ENCODE measurements at places on chromosomes 13 and 19.

DNA sequence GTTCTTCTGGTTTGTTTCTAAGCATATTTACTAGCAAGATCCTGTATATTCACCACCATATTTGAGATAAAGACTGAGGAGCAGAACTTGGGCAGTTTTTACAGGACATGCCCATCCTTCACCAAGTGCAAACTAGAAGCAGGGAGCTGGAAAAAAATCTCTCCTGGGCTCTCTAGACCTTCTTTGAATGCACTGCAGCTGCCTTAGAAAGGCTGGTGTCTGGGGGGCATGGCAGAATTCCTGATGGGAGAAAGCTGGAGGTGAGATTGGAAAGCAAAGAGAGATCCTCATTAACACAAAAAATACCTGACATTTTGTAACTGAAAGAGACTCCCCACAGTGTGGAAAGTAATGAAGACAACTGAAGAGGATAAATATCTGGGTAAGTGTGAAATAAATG is 1612.1 kb downstream of the OLFM4 start:
- DNase-seq: no peak

- no peak for DNase-seq
Observed at GRCh38 chr19:4519172-4519496, 848 bp upstream of the PLIN4 start.

DNA sequence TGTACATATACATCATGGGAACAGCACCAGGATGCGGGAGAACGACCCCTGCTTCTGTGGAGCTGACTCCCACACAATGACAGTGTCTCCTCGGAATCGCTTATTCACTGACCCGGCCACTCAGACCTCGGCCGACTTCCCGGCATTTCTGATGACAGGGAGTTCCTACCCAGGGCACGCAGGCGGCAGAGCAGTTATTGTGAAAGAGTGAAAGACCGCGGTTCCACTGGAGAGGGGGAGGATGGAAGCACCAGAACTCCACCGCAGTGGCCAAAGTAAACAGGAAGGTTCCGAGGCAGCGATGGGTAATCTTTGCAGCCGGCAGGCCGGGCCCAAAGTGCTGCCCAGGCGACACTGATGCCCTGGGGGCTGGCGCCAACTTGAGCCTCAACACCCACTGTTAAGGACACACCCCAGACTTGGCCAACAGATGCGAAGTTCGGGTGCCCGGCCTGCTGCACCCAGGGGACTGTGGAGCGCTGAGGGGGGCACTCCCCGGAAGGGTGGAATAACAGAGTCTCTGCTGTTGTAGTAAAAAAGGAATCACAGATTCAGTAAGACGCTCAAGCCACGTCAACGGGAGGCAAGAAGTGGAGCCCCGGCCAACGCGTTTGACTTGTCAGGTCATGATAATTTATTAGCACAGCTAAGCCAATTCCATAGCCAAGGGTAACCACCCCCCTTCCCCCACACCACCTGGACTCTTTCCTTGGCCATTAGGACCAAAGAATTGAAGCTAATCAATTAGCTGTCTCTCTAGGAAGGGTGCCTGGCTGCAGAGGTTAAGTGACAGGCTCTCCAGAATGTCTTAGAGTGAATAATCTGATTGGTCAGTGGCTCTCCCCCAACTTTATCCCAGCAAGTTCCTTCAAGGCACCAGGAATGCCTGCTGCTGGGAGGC is 5.8 kb downstream of the MLLT1 start:
- peak; percentile 62 for DNase-seq

GRCh38 chr13:18948012-18948663 is 233.5 kb downstream of the TUBA3C start:
- no peak for DNase-seq

- peak; percentile 71 for DNase-seq
Observed at GRCh38 chr13:114115191-114115671, 17.2 kb downstream of the RASA3 start.

- no peak for DNase-seq
Observed at GRCh38 chr19:51727349-51727880, 3.6 kb upstream of the HAS1 start.

GRCh38 chr13:113630296-113630695 is 27.7 kb downstream of the ATP4B start:
- no peak for DNase-seq

DNA sequence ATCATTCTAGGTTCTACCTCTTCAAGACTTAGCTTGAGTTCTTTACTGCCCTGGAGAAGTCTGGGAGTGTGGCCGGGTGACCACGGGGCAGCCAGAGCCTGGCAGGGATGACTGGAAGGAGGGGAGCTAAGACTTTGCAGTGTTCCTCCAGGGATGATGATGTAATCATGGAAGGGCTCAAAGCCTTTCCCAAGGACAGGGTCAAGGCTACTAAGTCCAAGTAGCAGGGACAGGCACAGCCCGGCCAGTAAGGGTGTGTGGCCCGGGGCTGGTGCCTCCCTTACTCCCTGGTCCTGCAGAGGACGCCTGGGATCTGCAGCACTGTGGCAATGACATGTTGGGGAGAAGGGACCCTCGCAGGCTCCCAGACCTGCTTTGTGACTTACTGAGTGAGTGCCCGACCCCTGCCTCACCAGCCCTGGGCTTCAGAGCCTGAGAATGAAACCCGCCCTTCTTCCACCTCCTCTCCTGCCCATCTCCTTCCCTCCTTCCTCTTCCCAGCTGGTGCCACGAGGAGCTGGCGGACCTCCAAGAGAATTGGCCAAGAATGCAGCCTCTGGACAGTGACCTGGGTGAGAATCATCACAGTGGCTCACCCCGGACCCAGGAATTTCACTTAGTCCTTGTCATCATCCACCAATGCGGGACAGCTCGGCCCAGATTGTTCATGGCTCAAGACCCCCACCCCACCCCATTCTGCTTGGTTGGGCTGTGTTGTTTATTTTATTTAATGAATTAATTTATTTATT is 15.6 kb upstream of the FBXO17 start:
- DNase-seq: no peak

- DNase-seq: no peak
Observed at GRCh38 chr13:35839806-35840205, 291.4 kb downstream of the DCLK1 start.

DNA sequence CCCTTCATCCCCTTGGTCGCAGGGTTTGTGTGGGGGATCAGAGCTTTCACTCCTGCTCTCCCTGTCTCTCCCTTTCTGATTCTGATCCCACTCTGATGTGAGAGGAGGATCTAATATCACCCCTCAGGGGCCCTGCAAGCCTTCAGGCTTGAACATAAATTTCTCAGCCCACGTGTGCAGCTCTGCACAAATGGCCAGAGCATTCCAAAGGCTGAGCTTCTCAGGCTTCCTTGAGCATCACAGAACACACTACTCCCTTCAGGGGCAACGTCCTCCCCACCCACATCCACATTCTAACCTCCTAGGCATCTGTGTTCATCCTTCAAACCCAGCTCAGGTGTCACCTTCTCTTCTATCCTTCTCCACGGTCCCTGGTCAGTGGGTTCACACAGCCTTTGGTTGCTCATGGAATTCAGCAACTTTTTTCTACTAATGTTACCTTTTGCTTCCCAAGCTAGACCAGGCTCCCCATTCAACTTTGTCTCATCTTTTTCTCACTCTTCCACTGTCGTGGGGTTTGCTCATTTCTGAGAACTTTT is 24.4 kb upstream of the DOCK9 start:
- DNase-seq: no peak

DNA sequence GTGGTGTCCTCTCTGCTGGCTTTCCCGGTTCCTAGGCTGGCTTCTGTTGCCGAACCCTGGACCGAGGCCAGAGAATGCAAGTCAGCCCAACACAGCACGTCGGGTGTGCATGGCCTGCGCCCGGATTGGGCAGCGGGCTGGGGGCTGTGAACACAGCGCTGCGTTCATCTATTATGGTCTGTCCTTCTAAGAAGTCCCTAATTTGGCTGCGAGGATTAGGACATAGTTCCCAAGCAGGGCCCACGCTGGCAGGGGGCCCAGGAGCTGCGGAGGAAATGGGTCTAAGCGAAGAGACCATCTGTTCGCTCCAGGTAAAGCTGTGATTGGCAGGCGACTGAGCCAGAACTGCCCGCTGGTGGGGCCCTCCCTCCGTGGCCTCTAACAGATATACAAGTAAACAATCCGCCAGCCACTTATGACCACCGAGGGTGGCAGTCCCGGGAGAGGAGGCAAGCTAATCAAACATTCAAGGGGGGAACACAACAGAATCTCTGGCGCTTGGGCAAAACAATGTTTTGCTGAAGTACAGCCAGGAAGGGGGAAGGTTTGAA is 6.0 kb downstream of the SYCE2 start:
- DNase-seq: peak; percentile 75

All from hepatocyte (in vitro differentiated cells).